DMS 273 treated with DMSO at 0.1 percent for 48 hours (cell line): ENCODE measurements at places on chromosomes 7 and 10.
A peak's percentile ranks its signal among the peaks of the same experiment; 100 is the strongest.

- DNase-seq: no peak
These were observed 112.7 kb downstream of the FGFR2 start for GRCh38 chr10:121485436-121486139.

DNA sequence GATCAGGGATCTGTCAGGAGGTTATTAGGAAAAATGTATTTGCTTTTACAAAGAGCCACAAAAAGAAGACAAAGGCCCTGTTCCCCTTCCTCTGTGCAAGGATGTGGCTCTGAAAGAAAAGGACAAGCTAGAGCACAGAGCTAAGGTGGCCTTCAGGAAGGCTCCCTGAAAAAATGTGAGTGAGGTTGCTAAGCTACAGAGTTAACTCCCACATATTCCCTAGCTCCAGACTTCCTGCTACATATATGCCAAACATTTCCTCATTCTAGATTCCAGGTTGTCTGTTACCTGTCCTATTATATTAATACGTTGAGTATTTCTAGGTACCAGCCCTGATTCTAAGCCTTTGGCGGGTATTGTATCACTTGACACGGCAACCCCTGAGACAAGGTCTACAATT lies 369.0 kb downstream of the PARD3 start:
- no peak for DNase-seq

DNA sequence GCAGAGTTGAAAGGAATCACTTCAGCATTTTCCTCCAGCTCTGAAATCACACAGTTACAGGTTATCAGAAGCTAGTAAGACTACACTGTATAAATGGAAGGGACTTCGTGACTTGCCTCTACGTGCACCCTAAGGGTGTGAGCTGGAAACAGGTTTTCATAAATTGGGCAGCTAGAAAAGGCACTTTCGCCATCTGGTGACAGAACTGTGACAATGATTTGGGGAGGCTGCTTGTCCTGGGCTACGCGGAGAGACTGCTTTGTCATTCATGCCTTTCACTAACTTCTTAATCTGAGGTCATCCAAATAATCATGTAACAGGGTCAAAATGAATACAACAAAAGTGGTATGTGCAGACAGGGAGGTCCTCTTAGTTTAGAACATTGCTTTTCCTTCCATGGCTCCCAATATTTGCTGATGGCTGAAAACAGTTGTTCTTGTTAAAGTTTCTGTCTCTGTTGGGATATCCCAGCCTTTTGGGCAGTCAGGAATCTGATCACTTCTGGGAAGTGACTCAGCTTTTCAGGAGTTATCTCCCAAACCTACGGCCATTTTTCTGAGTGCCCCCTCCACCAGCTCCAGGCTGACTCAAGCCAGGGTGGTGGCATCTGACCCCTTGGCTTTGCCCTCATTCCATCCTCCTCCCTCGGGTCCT lies 17.8 kb downstream of the VWC2 start:
- DNase-seq: no peak

GRCh38 chr7:148507787-148508186 lies 82.8 kb upstream of the C7orf33 start:
- no peak for DNase-seq

- DNase-seq: peak; percentile 88
These were observed 146.3 kb downstream of the TRIL start for GRCh38 chr7:28811701-28812430.

DNA sequence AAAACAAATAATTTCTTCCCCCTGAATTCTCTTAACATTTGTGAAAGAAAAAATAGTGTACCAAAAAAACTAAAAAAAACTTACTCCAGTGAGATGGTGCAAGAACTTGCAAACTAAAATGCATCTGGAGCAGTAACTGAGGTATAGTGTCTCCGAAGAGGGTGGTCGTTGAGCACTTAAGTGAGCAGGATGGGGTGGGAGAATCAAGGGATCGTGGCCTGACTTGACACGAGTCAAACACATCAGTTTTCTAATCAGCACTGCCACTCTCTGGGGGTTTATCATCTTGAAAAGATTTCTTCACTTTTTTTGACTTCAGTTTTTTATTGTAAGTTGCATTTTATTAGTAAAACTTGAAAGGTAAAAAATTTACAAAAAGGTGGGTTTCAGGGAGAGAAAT lies 2.5 kb downstream of the ZNF273 start:
- no peak for DNase-seq

DNA sequence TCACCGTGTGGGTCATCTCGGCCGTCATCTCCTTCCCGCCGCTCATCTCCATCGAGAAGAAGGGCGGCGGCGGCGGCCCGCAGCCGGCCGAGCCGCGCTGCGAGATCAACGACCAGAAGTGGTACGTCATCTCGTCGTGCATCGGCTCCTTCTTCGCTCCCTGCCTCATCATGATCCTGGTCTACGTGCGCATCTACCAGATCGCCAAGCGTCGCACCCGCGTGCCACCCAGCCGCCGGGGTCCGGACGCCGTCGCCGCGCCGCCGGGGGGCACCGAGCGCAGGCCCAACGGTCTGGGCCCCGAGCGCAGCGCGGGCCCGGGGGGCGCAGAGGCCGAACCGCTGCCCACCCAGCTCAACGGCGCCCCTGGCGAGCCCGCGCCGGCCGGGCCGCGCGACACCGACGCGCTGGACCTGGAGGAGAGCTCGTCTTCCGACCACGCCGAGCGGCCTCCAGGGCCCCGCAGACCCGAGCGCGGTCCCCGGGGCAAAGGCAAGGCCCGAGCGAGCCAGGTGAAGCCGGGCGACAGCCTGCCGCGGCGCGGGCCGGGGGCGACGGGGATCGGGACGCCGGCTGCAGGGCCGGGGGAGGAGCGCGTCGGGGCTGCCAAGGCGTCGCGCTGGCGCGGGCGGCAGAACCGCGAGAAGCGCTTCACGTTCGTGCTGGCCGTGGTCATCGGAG lies 1.8 kb downstream of the ADRA2A start:
- DNase-seq: no peak

DNA sequence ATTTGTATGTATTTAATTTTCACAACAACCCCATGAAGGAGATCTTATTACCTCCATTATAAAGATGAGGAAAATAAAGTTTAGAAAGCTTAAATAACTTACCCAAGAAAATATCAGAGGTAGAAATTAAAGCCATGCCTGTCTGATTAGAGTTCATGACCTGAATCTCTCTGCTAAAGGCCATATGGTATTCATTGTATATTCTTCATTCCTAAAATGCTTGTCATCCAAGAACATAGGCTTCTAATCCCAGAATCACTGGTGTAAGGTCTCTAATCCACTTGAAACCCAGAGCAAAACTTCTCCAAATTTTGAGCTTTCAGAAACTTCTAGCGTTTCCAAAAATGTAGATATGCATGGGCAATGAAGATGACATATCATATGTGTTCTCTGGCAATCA lies 72.3 kb upstream of the YAE1 start:
- peak; percentile 16 for DNase-seq

DNA sequence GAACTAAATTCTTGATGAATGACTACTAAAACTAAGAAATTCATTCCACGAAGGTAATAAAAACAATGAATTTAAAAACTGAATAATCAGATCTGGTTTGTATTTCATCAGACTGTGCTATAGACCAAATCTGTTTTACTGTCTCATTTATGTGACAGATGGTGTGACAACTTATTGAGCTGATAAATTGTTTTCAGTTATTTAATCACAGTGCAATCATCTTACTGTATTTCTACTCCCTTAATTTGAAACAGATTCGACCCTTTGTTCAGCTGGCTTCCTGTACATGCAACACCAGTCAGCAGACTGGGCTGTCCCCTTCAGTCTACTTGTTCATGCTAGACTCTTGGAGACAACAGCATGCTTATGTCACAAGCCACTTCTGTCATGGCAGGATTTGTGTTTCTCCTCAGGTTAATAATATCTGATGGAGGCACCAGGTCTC lies 150.9 kb downstream of the MBL2 start:
- DNase-seq: no peak

DNA sequence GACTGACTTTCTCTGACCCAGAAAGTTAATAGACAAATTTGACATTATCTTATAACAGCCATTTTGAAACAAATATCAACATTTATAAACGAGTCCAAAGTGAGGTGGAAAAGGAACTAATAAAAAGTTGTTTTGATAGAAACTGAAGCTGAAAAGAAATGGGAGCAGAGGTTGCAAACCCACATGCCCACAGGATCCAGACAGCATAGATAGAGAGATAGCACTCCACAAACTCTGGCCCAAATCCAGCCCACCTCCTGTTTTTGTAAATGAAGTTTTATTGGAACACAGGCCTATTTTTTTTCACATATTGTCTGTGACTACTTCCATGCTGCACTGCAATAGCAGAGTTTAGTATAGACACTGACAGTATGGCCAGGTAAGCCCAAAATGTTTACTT lies 171.9 kb downstream of the PRKG1 start:
- DNase-seq: no peak

DNA sequence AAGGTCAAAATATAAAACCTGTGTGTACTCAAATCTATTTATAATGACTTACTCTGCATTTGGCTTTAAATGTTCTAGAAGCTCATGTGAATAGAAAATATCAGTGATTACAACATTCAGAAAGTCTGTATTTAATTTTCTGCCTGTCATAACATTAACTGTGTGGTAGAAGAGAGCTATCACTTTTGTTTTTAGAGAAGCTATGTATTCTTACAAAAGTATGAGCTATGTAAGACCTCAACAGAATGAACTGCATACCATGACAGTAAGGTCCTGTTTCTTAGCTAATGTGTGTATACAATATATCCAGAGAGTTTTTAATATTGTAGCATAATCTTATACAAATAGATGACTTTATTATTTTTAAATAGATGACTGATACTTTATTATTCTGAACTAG lies 61.5 kb downstream of the PTN start:
- DNase-seq: no peak

- no peak for DNase-seq
These were observed 210.1 kb downstream of the JCAD start for GRCh38 chr10:29849126-29849833.

- DNase-seq: no peak
These were observed 40.6 kb downstream of the SORBS1 start for GRCh38 chr10:95520617-95521016.

DNA sequence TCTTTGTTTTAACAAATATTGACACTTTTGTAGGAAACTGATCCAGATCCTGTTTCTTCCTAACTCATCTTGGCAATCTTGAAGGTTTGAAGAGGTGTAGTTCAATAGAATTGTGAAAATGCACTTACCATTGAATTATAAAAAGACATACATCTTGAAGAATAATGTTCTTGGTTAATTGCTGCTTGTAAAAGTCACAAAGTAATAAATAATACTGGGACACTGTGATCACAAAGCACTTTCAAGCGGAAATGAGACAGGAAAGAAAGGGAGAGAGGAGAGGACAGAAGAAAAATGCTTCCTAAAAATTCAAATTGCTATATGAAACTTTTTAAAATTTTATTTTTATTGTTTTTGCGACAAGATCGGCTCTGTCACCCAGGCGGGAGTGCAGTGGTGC lies 15.2 kb upstream of the NFE2L3 start:
- DNase-seq: no peak

DNA sequence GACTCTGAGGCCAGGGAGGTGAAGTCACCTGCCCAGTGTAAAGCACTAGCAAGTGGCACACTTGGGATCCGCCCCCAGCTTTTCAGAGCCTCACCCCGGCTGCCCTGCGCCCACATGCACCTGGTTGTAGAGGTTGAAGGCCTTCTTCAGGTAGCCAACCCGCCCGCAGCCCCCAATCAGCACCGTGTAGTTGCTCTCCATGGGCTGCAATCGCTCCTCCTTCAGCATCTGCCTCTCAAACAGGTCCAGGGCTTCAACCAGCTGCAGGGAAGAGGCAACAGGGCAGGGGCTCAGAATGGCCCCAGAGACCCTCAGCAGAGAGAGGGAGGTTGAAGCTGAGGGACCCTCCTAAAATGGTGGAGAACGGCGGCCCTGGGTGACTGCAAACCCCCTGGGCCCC lies 5.4 kb downstream of the PTCD1 start:
- no peak for DNase-seq

- no peak for DNase-seq
These were observed 31.9 kb downstream of the NXPH1 start for GRCh38 chr7:8465338-8465737.

- DNase-seq: no peak
These were observed 140.5 kb upstream of the BTBD16 start for GRCh38 chr10:122130474-122131110.

DNA sequence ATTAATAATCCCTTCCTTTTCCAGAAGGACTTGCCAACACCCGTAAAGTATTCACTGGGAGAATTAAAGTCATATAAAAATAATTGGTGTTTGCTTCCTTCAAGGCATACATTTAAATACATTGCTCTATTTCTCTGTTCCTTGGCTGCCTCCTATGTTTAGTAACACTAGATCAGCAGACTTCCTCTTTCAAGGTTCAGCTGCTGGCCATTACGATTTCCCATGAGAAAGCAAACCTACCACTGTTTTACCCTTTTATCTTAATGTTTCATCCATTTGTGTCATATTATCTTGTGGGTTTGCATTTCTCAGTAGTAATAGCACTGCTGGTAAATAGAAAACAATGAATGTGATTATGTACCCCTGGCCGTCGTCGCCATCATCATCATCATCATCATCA lies 313.8 kb upstream of the BMPER start:
- DNase-seq: no peak
